ENCODE measurements at places on chromosomes 7 and 10.

GRCh38 chr10:37496061-37496460 lies 361.3 kb downstream of the ZNF248 start:
- no peak for DNase-seq

GRCh38 chr7:142722248-142722794 lies 27.0 kb upstream of the PRSS1 start:
- no peak for DNase-seq

DNA sequence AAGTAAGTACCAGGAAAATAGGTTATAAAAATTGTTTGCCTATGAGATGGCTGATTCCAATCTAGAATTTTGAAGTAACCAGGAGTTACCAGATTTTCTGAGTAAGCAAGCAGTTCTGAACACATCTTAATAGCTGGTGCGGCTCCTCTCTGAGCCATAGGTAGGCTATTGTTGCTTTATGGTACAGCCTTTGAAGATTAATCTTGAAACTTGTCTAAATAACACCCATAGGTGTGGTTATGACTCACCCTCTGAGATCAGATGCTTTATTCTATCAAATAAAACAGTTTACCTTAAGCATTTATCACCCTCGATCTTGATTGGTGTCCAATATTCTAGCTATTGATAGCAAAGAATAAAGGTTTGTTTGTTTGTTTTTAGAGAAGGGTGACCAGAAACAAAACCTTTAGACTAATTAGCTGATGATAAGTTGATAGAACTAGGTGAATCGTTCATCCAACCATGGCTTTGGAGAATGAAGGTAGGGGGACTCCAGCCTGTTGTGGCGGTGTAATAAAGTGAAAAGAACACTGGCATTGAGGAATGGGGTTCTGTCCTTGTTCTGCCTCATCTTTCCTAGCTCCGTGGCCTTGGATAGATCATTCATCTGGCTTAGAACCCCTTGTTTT lies 72.2 kb downstream of the VTI1A start:
- no peak for DNase-seq

GRCh38 chr10:53458007-53458406 lies 685.4 kb upstream of the MBL2 start:
- no peak for DNase-seq

- DNase-seq: no peak
Observed at GRCh38 chr10:88385601-88386203, 197.4 kb downstream of the RNLS start.

GRCh38 chr10:44805466-44806210 lies 105.5 kb upstream of the TMEM72 start:
- DNase-seq: no peak

DNA sequence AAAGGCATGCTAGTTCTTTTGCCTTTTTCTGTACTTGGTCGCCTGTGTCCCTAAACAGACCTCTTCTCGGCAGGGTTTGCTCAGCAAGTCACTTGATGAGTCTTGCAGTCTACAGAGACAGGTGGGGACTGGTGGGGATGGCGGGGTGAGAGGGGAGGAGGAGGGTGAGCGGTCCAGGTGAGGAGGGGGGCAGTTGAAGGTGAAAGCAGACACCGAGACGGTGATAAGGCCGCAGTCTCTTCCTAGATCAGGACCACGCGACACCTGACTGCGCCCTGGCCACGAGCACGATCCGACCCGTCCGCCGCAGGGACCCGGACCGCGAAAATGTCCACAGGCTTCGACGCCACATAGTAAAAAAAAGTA lies 566 bp downstream of the ASNS start:
- no peak for DNase-seq

DNA sequence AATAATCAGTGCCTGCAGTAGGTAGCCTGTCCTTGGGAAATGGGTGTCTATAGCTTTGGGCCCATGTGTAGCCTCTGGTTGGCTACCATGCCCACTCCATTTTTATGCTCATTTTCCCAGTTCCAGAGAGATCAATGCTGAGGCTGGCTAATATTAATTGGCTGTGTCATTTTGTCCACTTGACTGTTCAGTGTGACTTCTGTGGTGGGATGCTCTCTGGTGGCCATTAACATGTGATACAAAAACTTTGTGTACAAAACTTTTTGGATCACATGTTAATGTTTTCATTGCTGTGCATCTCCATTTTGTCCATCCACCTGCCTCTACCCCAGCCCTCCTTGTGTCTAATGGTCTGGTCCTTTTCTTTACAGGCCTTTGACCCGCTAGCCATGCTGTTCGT lies 22.7 kb downstream of the VIM start:
- DNase-seq: no peak

GRCh38 chr7:28718055-28718481 lies 240.1 kb downstream of the TRIL start:
- no peak for DNase-seq

GRCh38 chr7:42981601-42982000 lies 49.4 kb downstream of the MRPL32 start:
- no peak for DNase-seq

GRCh38 chr10:23686722-23687121 lies 247.8 kb downstream of the OTUD1 start:
- DNase-seq: no peak

GRCh38 chr10:98373260-98374040 lies 41.5 kb downstream of the PYROXD2 start:
- DNase-seq: no peak

GRCh38 chr10:93859049-93859655 lies 34.6 kb upstream of the SLC35G1 start:
- no peak for DNase-seq
